CD14-positive monocyte (primary cell): ENCODE measurements at places on chromosomes 11 and 22. TPM values are rescaled to one million over a fixed set of nuclear protein-coding genes. Genes with fewer than 3 reads are reported as not detected.

TMPRSS13 gene
- 0.17 TPM for polyA plus RNA-seq

BIRC3 gene
- polyA plus RNA-seq = 3.0 TPM

DDX25 gene
- not detected for polyA plus RNA-seq

TP53I11 gene
- 13.2 TPM for polyA plus RNA-seq

OR56A1 gene
- 0.01 TPM in 1 of 2 replicates, not detected in the other for polyA plus RNA-seq

SLC17A6 gene
- polyA plus RNA-seq = not detected in 2 replicates

SNX32 gene
- polyA plus RNA-seq = 0.12 TPM

PRR33 gene
- not detected for polyA plus RNA-seq

DNA sequence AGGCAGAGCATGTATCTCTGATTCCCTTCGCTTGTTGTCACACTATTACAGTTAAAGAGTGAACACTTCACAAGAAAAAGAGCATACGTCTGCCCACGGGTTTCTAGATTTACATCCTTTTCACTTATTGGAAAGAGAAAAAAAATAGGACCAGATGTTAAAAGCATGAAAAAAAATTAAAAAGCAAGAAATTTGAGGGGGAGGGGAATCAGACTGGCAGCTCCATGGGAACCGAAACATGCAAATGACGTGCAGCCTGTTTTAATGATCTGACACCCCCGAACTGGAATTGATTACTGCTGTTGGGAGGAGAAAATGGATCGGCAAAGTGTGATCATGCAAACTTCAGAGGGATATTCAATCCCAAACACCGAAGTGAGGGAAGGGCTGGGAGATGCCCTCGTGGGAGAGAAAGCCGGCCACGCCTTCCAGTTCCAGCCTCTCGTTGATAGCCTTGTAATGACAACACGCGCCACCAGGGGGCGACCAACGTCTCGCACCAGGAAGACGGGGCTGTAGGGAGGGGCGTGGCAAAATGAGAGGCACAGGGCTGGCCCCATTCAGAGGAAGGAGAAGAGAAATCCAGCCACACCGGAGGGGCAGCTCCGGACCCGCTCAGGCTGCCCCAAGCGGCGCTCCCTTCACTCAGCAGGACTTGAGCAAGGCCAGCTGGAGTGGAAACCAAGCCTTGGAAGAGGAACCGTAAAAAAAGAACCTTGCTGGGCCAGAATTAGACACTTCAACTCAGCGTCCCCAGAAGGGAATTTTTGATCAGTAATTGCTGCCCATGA, 53.8 kb upstream of the SYT13 start:
- DNase-seq = peak; percentile 87

GRCh38 chr11:92251980-92252379, 27.4 kb downstream of the FAT3 start:
- DNase-seq = no peak

DNA sequence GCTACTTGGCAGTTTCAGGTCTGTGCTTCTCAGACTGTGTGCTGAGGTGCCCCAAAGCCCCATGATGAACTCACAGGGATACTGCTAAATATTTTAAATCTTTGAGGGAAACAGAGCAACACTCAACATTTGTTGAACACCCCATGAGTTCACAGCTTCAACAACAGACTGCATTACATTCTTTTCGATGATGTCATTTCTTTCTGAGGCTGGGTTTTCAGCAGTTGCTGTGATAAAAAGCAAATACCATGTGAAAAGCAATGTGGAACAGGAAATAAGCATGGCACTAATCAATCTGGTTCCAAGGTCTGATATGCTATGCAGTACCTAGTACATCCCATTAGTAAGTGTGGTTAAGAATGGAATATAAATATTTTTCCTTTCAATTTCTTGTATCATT, 82.7 kb downstream of the RPL27A start:
- no peak for DNase-seq

DNA sequence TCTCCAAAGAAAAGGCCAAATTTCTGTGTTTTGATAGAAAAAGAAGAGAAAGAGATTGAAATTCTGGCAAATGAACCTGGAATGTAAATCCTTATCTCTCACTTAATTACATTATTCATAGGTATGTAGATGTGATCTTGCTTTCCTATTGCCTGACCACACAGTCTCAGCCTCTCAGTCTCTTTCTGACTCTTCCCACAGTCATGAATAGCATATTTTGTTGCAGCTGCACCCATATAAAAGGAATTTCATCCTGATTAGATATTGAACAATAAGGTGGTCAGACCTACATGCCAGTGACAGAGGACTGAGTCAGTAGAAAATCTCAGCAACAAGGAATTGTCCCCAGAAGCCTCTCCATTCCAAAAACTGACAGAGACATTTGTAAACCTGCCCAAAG, 62.9 kb upstream of the LRRC4C start:
- DNase-seq = no peak

GRCh38 chr11:15153231-15153630, 38.5 kb downstream of the INSC start:
- no peak for DNase-seq

- no peak for DNase-seq
Measured at GRCh38 chr11:35891096-35891495, 52.8 kb upstream of the LDLRAD3 start.

DNA sequence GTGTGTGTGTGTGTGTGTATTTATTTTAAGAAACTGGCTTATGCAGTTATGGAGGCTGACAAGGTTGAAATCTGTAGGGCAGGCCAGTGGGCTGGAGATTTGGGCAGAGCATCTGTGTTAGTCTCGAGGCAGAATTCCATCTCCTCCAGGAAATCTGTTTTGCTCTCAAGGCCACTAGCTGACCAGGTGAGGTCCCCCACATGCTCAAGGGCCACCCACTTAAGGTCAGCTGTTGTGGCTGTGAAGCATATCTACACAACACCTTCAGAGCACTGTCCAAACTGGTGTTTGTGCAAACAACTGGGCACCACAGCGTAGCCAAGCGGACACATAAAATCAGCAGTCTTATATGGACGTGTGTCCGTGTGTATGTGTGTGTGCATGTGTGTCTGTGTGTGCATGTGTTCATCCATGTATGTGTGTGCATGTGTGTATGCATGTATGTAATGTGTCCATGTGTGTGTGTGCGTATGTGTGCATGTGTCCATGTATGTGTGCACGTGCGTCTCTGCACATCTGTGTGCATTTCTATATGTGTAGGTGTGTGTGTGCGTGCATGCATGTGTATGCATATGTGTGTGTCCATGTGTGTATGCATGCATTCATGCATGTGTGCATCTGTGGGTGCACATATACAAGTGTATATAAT, 400.9 kb downstream of the BRD1 start:
- DNase-seq = no peak

DNA sequence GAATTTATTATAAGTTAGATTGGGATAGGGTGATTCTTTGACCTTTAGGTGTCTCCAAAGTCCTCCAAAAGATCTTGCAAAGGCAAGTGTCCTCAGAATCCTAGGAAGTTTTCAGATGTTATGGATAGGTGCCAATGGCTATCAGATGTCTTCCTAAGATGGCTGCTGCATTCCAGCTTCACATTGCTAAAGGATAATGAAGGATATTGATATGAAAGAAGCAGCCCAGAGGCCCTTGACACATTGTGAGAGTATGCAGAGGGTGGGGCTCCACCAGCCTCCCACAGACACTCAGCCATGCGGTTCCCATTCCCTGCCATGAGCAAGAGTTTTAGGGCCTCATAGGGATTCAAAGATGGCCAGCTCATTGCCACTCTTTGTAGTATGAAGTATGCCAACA, 22.3 kb upstream of the GLYATL2 start:
- DNase-seq = no peak

GRCh38 chr11:116607027-116607426, 165.8 kb downstream of the BUD13 start:
- no peak for DNase-seq

- DNase-seq = no peak
Measured at GRCh38 chr22:27456696-27457503, 344.7 kb downstream of the MN1 start.

DNA sequence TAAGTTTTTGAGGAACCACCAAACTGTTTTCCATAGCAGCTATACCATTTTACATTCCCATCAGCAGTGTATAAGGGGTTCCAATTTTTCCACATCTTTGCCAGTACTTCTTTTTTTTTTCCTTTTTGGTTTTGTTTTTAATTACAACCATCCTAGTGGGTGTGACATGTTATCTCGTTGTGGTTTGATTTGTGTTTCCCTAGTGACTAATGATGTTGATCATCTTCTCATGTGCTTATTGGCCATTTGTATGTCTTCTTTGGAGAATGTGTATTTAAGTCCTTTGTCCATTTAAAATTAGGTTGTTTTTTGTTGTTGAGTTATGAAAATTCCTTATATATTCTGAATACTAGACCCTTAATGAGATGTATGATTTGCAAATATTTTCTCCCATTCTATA, 59.3 kb downstream of the STIM1 start:
- DNase-seq = peak; percentile 40

GRCh38 chr22:17130199-17130598, 9.0 kb upstream of the TMEM121B start:
- DNase-seq = no peak

DNA sequence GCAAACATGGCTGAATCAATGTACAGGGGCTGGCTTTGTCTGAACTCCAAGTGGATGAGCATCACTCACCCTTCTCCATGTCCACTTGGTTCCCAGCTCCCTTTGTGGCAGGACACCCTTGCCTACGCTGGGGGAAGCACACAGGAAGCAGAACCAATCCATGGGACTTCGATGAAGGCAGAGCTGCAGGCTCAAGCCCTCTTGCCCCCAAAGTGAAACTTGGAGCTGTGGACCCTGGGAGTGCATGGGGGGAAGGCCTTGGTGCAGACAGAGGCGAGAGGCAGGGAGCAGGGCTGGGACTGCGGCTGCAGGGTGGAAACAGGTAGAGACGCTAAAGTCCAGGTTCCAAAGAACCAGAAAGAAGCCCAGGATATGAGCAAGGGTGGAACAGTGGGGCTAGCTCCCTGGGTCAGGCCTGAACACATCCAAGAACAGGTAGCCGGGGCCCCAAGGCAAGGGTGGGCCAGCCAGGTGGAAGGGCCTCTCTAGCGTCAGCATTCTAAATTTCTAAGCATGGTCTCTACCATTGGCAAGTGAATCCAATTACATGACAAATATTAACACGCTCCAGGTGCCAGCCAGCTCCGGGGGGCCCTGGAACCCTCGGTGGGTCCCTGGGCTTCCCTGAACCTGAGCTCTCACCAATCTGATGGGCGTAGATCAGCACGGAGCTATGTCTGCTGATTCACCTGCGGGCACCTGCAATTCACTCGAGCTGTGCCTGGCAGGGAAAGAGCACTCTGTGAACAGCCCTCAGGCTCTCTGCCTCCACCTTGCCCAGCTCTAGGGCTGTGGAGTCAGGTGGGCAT, 532.8 kb downstream of the BRD1 start:
- DNase-seq = no peak

DNA sequence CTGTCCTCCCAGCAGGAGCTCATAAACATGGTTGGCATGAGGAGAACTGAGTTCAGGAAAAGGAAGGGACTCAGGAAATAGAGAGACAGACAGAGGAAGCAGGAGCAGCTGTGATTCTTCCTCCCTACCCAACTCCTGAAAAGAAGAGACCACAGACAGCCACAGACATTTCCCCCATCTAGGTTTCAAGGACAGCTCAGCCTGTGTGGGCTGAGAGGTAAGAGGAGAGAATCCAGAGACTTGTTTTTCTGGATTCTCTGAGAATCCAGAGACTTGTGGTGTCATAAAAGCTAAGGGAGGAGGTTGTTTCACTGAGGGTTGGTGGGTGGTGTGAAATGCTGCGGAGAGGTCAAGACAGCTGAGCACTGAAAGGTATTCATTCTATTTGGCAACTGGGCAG, 19.0 kb upstream of the STK33 start:
- DNase-seq = no peak

DNA sequence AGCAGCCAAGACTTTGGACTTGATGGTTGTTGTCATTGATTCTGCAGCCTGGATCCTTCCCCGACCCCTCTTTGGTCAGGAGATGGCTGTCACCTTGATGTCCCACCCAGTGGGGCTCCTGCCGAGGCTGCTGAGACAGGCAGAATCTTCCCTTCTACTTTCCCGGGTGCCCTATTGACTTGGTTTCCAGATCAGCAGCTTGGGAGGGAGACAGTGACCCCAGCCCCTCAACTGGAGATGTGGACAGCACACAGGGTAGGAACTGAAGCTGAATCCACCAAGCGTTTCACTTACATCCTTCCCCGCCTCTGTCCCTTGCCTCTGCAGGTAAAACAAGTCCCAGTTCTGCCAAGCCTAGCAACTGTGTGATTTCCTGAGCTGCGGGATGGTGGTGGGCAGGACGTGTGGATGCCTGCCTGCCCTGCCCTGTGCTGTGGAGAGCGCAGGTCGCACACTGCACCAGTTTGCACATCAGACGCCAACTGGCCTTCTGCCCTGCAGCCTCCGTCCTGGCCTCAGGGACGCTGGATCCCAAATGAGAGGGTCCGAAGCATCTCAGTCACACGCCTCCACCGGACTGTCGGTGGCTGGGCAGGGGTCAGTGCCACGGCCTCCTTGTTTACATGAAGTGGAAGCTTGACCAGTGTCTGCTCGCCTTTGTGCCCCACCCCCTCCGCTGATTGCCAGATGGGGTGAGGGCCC, 34.6 kb downstream of the FAM83F start:
- no peak for DNase-seq

- no peak for DNase-seq
Measured at GRCh38 chr22:36946421-36947158, 33.2 kb downstream of the CSF2RB start.

GRCh38 chr11:60265373-60266214, 14.9 kb upstream of the MS4A4A start:
- no peak for DNase-seq

DNA sequence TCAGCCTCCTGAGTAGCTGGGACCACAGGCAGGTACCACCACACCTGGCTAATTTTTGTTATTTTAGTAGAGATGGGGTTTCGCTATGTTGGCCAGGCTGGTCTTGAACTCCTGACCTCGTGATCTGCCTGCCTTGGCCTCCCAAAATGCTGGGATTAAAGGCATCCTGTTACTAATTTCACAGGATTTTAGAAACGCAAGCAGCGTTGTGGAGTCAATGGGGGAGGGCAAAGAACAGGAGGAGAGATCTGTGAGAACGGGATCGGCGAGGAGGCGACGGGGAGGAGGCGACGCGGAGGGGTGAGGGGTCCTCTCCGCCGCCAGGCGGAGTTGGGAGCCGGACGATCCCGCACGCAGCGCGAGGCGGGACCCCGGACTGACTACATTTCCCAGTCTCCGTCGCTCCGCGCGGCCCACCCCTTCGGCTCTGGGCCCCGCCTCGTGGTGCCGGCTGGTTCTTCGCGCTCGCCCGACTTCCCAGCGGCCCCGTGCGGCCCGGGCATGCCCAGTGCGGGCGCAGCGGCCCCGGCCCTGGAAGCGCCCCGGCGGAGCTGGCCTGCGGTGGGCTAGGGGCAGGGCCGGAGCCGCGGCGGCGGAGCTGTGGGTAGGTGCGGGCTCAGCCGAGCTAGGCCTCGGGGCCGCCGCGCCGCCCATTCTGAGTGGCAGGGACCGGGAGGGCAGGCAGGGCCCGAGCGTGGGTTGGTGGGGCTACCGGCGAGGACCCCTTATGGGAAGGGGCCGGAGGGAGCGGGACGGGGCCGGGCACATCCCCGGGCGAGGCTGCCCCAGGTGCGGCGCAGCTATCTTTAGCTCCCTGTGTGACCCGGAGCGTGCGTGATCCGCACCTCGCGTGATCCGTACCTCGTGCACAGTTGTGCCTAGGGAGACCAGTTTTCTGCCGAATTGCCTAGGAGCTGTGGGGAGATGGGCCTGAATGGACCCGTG, at the start of gene EI24:
Gene EI24 (plus strand): TSS at position 508 of the 945 bp plus-strand sequence. CDS start 3,051 bp downstream, outside the sequence.
- DNase-seq = peak; percentile 82

- DNase-seq = no peak
Measured at GRCh38 chr11:10524471-10524870, 16.5 kb downstream of the RNF141 start.

GRCh38 chr11:6608726-6609501, 3.1 kb downstream of the TAF10 start:
- no peak for DNase-seq
